Suppressor macrophage (primary cell): ENCODE measurements at places on chromosomes 16 and 17.

DNA sequence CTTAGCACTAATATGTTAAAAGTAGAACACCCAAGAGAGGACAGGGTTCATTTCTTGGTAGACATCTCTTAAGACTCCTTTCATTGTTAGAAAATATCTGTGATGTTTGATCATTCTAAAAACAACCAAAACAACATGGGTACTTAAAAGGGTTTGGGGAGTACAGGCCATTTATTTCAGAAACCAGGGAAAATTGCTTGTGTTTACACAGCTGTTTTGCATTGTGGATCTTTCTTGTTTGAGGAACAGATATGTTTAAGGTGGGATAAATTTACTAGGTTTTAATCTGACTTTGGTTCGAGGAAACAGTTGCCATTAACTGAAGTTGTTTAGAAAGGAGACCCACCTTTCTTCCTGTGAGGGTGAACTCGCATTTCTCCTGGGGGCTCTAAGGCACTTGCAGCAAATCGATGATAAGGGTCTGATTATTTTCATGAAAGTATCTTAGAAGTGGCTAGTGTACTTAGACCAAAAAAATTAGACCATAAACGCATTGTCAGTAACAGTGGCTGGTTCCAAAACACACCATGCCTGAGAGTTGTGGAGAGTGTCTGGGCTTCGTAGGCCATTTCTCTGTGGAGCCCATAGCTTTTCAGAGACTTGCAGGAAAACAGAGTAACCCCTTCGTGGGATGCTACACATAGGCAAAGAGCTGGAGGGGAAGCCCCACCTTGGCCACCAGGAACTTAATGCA is 17.6 kb downstream of the CLUAP1 start:
- no peak for DNase-seq

DNA sequence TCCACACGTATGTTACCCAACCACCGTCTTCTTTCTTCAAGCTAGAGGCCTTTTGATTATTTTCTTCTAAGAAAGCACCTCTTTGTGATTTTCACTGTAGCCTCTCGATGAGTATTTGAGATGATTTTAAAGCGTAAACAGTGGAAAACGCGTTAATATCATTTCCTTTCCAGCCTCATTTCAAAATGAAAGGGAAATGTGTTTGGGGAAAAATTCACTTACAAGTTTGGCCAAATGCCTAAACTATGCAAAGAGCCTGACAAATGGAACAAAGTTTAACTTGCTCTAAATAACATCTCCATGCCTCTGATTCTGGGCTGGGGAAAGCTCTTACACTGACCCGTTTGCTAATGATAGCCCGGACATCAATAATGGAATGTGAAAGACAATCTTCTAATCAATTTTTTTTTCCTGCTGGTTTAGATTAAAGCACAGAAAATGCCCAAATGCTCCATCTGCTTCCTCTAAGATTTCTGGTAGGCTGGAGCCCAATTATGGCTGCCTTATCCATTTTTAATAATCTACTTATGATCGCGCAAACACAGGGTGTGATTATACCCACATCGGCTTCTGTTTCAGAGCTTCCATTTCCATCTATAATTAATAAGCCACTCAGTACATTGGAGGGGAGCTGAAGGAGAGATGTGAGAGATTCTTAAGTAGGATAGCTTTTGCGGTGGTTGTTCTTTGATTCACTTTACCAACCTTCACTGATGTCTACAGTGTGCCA is 43.5 kb downstream of the HS3ST2 start:
- no peak for DNase-seq

GRCh38 chr16:24255456-24256371 is at the start of gene CACNG3:
CACNG3 (plus strand) TSS chr16:24256335; CDS start chr16:24256755, 420 bp downstream.
- DNase-seq = peak; percentile 70

DNA sequence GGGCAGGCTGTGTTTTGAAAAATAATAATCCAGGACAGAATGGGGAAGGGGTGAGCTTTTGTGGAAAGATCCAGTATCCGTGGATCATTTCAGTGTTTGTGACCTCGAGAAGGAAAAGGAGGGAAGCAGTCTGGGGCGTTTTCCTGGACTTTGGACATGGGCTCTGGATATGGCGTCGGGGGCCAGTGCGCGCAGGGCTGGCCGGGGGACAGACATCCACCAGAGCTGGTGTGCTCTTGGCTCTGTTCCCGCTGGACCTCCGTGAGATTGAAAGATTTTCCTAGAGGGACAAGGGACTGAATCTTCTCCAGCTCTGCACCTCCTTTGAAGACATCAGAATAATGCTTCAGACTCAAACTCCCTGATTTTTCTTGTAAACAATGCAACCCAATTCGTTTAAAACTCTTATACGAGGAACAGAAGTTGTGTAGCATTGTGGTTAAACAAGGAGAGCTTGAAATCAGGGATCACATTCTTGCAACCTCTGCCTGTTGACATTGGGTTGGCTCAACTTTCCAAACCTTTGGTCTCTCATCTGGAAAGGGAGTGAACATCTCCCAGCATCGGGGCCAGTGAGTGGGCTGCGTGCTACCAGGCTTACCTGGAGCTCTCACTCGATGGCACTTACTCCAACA is 75.9 kb downstream of the C16orf95 start:
- DNase-seq = no peak

GRCh38 chr16:88381820-88382451 is 823 bp upstream of the ZNF469 start:
- no peak for DNase-seq

- no peak for DNase-seq
These were observed 169.8 kb downstream of the LAT start for GRCh38 chr16:29154676-29155121.

- no peak for DNase-seq
These were observed 75.4 kb downstream of the IRX3 start for GRCh38 chr16:54211203-54211602.

DNA sequence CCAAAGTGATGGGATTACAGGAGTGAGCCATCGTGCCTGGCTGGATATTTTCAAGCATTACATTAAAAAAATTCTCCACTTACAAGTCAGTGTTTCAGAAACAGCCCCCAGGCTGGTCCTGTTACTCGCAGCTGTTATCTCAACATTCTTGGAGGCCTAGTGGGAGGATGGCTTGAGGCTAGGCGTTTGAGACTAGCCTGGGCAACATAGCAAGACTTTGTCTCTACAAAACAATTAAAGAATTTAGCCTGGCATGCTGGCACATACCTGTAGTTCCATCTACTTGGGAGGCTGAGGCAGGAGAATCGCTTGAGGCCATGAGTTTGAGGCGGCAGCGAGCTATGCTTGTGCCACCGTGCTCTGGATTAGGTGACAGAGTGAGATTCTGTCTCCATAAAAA is 26.5 kb upstream of the SPNS3 start:
- no peak for DNase-seq

DNA sequence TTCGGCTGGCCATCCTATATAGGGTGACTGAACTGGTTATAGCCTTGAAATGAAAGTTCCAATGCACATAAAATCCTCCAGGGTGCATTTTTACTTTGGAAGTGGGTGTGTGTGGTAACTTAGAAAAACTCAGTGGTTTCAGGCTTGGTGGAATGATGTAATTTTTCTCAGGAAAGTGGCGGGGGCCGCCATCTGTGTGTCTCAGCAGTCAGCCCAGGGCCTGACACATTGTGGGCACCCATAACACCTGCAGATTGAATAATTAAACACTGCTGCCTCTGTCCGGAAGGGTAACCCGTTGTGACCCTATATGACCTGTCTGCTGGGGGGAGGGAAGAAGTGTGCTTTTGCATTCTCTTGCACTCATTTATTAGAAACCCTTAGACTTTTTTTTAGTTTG is 2.2 kb upstream of the PDP2 start:
- DNase-seq = peak; percentile 78

GRCh38 chr16:31395647-31396046 is 2.5 kb downstream of the ITGAD start:
- DNase-seq = peak; percentile 87

DNA sequence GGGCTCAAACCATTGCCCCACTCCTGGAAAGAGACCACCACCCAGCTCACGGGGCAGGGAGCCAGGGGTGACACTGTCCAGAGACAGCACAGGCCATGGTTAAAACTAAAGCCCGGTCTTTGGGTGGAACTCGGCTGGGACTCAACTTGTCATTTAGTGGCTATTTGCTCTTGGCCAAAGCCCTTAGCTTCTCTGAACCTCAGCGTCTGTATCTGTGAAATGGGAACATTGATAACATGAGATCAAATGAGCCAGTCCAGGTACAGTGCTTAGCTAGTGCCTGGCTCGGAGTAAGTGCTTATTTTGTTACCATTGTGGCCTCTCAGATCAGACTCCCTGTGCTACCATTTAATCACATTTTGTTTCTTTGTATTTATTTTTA is 48.5 kb downstream of the RTN4RL1 start:
- no peak for DNase-seq

- no peak for DNase-seq
These were observed 67.5 kb downstream of the KLHDC4 start for GRCh38 chr16:87698241-87698640.

DNA sequence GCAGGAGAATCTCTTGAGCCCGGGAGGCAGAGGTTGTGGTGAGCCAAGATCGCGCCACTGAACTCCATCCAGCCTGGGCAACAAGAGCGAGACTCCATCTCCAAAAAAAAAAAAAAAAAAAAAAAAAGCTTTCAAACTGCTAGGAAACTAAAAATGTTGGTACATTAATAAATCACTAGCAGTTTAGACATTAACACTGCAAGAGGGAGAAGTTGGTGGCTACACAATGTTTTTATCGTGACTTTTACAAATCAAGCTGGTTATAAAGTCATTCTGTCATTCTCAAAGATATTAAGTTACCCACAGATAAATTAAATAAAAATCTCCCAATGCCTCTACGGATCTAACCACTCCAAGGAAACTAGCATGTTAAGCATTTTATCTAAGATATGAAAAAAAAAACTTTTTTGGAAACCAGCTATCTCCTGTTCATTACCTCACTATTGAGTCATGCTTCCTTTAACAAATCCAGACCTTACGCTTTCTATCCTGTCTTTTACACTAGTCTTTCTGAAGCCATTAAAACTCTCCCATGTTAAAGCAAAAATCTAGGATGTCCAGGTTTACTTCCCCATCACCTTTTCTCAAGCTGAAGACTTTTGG is 85.9 kb upstream of the SMURF2 start:
- no peak for DNase-seq

DNA sequence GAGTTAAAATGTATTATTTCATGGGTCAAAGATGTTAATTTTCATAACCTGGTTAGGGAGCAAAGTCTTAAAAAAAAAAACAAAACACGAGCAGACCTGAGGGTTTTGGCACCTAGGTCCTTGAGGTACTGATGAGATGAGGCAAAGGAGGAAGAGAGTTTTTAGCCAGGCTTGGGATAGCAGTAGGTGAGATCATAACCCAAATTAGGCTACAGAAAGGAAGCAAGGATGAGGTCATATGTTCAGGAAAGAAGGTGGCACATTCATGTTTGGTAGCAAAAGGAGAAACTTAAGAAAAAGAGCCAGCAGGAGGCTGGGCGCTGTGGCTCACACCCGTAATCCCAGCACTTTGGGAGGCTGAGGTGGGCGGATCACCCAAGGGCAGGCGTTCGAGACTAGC is 2.8 kb downstream of the ATXN1L start:
- DNase-seq = no peak

- peak; percentile 45 for DNase-seq
These were observed 28.6 kb downstream of the SLC38A8 start for GRCh38 chr16:84013787-84014569.

GRCh38 chr16:11143372-11144035 is 112.5 kb downstream of the SOCS1 start:
- no peak for DNase-seq

GRCh38 chr17:54307351-54307750 is 484.6 kb downstream of the KIF2B start:
- DNase-seq = no peak

GRCh38 chr16:16150117-16150877 is 73.0 kb downstream of the ABCC6 start:
- no peak for DNase-seq

DNA sequence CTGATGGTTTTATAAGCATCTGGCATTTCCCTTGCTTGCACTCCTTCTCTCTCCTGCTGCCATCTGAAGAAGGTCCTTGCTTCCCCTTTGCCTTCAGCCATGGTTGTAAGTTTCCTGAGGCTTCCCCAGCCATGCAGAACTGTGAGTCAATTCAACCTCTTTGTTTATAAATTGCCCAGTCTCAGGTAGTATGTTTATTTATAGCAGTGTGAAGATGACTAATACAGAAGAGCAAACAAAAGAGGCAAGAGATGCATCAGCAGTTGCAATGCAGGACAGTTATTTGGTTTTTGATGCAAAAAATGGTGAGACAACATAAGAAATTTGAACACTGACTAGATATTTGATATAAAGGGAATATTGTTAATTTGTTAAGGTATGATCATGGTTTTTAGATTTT is 16.8 kb downstream of the TMEM100 start:
- DNase-seq = no peak

DNA sequence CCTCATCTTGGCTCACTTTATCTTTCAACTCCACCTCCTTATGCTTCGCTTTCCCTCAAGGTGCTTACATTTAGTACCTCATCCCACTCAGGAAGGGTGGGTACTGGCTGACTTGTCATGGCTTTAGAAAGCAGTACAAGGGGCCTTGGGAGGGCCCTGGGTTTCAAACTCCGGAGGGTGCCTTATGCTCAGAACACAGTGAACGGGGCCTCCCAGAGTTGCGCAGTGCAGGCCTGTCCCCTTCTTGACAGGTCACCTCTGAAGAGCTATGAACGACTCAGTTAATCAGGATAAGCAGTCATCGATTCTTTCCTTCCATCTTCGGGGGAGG is 6.0 kb downstream of the COG1 start:
- no peak for DNase-seq

DNA sequence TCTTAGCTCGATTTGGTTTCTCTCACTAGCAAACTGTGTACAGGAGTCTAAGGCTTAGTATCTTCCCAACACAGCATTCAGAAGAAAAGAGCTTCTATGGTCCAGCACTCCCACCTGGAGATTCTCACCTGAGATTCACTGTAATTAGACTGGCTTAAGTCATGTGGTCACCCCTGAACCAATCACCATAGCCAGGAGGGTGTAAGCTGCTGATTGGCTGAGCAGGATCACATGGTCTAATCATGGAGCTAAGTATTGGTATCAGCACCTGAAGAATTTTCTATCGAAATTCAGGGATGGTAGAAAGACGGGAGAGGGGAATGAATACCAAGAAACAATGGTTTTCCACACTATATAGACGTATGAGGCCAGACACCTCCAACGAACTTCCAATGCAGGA is 359.8 kb upstream of the ERCC4 start:
- DNase-seq = no peak

- peak; percentile 55 for DNase-seq
These were observed 617 bp downstream of the ARMC7 start for GRCh38 chr17:75110234-75110937.

GRCh38 chr17:50608700-50609379 is 25.8 kb upstream of the ABCC3 start:
- no peak for DNase-seq

DNA sequence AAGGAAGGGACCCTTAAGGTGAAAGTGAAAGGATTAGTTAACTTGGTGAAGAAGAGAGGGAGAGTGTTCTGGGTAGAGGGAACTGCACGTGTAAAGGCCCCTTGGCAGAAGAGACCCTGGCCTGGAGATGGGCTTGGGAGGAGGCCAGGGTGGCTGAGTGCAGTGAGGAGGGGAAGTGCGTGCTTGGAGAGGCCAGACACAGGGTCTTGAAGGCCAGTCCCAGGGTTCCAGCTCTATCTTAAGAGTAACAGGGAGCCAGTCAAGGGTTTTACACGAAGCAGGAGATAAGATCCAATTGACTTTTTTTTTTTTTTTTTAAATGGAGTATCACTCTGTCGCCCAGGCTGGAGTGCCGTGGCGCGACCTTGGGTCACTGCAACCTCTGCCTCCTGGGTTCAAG is 15.2 kb upstream of the DOK4 start:
- no peak for DNase-seq

GRCh38 chr17:78705071-78705470 is 77.0 kb downstream of the CYTH1 start:
- DNase-seq = no peak
